IMR-90 (cell line): ENCODE measurements at places on chromosomes 4 and X. TPM values are rescaled to one million over a fixed set of nuclear protein-coding genes. Genes with fewer than 3 reads are reported as not detected.

DNA sequence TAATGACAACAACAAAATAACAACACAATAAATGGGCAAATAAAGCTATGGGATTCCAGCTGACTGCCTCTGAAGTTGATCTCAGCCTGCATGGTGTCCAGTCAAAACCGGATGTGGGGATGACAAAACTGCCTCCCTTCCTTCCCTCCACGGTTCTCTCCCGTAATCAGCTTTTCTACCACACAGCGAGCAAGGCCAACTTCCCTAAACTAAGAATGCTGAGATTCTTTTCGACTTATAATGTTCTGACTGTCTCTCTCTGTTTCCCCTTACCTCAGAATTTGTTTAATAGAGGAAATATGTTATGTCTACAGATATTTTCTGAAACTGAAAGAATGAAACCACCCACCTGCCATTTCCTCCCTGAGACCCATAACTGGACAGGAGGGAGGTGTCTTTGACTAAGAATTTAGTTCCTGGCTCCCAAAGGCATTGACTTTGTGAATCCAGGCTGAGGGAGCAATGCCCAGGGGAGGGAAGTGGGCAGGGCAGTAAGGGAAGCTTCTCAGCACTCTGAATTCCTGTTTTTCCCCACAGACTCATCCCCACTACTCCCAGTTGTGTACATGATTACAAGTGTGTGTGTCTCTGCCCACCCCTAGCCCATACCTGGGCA lies 1.0 kb upstream of the TLR1 start:
- DNase-seq = no peak
- H3K27ac ChIP-seq = no peak overlapping the region
- H3K27me3 ChIP-seq = no peaks in the 10 kb centered on the region; the same call in 1 of the 2 replicates
- no peak overlapping the region for H3K4me3 ChIP-seq

GRCh38 chrX:41257801-41258200 lies 76.2 kb upstream of the DDX3X start:
- H3K4me3 ChIP-seq = no peak overlapping the region
- DNase-seq = no peak
- no peak overlapping the region for H3K27ac ChIP-seq
- H3K36me3 ChIP-seq = no peaks in the 10 kb centered on the region
- H3K4me1 ChIP-seq = no peaks in the 10 kb centered on the region

DNA sequence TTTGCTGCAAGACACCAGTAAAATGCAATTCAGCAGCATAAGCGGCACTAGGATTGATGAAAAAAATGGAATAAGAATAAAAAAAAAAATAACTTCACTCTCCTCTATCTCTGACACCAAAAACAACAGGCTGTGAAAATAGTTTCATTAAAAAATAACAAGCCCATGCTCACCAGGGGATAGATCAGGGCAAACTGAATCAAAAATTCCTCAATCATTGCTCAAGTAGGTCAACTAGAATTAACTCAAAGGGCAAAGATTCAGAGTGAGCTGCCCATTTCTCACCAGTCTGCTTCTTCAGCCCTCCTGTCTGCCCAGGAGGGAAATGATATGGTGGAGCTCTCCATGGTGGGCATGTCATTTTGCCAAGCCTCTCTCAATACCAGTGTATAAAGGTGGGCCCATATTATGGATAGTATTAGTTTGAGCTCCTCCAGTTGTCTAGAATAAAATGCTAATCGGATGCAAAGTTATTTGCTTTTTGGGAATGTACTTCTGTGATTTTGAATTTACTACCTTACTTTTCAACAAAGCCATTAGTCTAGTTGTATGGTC lies 153.9 kb downstream of the UNC5C start:
- no peak overlapping the region for H3K27ac ChIP-seq
- no peak overlapping the region for H3K4me3 ChIP-seq
- H3K4me1 ChIP-seq = no peaks in the 10 kb centered on the region
- H3K27me3 ChIP-seq = no peaks in the 10 kb centered on the region

- no peaks in the 10 kb centered on the region for H3K27me3 ChIP-seq
- H3K4me3 ChIP-seq = no peak overlapping the region
- DNase-seq = no peak
- H3K27ac ChIP-seq = no peak overlapping the region
- H3K4me1 ChIP-seq = no peaks in the 10 kb centered on the region; the same call in 1 of the 2 replicates
- no peaks in the 10 kb centered on the region for H3K36me3 ChIP-seq
Measured at GRCh38 chr4:121408-122084, 2.8 kb upstream of the ZNF718 start.

GRCh38 chr4:110586131-110586850 lies 36.6 kb downstream of the PITX2 start:
- DNase-seq = peak; percentile 69
- no peak overlapping the region for H3K27ac ChIP-seq
- no peaks in the 10 kb centered on the region for H3K36me3 ChIP-seq
- H3K4me3 ChIP-seq = no peak overlapping the region; the same call in 1 of the 2 replicates

GRCh38 chrX:9308426-9308825 lies 156.4 kb upstream of the TBL1X start:
- H3K36me3 ChIP-seq = no peaks in the 10 kb centered on the region
- no peak for DNase-seq
- H3K4me3 ChIP-seq = no peak overlapping the region

YTHDC1 gene
- total RNA-seq = 31.9 and 43.9 TPM in 2 replicates

TMEM144 gene
- 1.9 and 2.2 TPM in 2 replicates for total RNA-seq

ADGRL3 gene
- 2.2 and 2.5 TPM in 2 replicates for total RNA-seq

FABP2 gene
- total RNA-seq = not detected in 2 replicates

CXCL10 gene
- total RNA-seq = 0.18 and 0.28 TPM in 2 replicates

GALNTL6 gene
- under 0.01 TPM in 1 of 2 replicates, not detected in the other for total RNA-seq
